Activated T-cell treated with anti-CD3 and anti-CD28 coated beads, Interleukin-2, amount 50 U/mL, for 24 hours (primary cell): ENCODE measurements at places on chromosomes 5 and 9.

- DNase-seq, result no peak
Observed at GRCh38 chr9:5832071-5832537, 813 bp downstream of the ERMP1 start.

GRCh38 chr9:89872426-89872912 lies 267.7 kb downstream of the GADD45G start:
- no peak for DNase-seq

DNA sequence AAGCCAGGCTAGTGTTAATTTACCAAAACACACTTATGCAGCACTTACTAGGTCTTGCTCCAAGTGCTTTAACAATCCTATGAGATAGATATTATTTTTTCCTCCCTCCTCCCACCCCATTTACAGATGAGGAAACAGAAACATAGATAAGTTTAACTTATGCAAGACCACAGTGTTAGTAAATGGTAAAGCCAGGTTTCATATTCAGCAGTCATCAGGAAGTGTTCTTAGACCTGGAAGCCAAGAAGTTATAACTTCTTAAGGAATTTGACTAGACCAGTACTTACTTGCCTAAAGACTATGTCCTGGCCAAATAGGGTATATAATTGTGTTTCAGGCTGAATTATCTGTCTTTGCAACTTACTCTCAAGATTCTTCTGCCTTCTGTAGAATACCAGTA lies 15.9 kb downstream of the ABHD17B start:
- no peak for DNase-seq

DNA sequence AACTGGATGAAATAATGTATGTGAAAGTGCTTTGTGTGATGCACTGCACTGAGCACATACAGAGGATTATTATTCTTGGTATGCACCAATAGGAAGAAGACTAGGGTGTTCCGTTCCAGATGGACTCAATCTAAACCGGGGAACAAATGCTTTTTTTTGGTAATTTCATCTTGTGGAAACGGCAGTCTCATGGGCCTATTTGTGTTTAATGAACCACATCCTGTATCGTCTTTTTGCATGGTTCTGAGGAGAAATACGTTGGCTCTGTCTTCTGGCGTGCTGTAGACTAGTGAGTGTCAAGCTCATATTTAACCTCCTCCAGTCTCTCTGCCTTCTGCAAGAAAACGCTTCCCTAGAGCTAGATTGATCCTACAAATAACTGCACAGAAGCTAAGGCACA lies 30.0 kb downstream of the TRIM32 start:
- no peak for DNase-seq

DNA sequence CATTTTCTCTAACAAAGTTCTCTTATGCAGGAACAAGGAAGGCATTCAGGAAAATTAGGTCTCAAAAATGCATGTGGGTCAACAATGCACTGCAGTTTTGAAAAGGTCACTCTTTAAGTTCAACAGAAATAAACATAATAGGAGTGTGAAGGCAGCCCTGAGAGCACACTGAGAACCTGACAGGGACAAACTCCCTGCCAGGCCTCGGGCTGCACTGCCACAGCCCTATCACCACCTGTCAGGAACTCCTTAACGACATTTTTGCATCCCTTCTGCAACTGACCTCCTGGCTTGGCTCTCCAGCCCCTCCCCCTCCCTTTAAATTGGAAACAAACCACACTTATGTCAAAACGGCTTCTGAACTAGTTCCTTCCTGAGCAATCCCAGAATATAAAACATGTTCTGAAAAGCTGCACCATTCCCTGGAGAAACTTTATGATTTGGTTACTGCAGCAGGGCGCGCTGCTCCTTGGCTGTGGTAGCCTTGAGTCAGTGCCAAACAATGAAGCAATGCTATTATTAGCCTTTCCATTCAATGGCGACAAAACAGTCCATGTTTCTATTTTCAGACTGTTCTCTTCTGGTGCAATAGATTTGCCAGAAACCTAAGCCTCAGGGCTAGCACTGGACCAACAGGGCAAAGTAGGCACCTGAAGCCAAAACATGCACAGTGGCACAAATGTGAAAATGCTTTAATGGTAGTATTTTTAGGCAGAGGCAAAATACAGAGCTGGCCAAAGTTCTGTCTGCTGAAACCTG lies 160.1 kb upstream of the ZNF608 start:
- DNase-seq, result no peak

DNA sequence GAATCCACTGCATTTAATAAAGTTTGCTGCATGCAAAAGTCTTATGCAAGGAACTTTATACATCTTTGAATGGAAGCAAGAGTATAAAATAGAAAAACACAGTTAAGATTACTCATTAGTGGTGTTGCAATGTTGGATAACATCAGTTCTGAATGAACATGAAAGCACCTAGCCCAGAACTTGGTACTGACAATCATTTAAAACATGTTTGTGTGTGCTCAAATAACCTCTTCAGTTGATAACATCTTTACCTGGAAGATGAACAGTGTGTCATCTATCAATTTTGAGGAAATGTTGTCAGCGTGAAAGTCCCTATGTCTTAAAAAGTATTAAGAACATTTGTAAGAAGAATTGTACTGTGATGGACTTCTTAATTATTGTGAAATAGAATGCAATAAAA lies 370.4 kb upstream of the GRAMD2B start:
- DNase-seq, result no peak

DNA sequence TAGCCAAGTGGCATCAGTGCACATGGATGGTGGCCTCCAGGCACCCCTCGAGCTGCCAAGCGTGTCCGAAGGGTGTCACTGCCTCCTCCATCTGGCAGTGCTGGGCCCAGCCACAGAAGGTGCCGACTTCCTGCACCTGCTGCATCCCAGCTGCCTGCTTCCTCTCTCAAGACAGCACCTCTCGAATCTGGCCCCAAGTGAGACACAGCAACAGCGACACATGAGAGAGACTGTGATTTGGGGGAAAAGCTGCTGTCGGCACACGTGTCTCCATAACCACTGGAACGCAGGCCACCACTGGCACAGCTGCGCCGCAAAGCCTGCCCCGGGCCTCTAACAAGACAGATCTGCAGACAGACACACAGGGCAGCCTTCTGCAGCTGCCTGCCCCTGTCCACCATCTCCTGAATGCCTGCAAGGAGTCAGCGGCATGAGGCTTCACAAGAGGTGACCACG lies 8.8 kb downstream of the CLPTM1L start:
- no peak for DNase-seq

DNA sequence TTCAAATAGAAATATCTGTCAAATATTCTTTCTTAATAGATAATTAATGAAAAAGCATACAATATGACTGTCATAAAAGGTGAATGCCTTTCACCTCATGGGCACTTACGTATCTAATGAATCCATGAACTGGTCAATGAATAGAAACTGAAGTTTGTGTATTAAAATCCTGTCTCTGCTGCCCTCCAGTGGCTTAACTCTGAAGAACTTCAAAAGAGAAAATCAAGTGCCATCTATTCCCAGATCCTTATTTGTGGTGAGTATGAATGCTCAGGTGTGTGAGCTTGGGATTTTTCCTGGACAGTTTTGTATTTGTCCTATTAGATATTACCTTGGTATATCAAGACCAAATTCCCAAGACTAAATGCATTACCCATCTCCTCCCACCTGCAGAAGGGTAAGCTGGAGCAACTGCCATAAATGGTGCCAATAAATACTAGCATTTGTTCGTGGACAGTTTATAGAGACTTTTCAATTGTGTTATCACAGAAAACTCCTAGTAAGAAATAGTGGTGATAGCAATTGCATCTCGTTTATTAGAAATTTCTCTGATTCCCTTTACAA lies 44.0 kb upstream of the SVEP1 start:
- no peak for DNase-seq

DNA sequence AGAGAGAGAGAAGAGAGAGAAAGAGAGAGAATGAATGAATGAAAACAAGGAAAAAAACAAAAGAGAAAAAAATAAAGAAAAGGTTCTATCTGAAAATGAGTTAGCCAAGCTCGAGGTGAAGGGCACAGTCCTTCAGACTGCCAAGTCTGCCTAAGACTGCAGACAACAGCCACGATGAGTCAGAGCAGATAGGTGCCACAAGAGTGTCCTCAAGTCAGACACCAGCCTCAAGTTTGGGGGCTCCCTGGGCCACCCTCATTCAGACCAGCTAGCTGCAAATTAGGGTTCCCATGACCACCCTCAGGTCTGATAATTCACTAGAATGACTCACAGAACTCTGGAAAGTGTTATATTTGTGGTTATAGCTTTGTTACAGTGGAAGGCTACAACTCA lies 13.9 kb upstream of the HABP4 start:
- DNase-seq, result no peak

DNA sequence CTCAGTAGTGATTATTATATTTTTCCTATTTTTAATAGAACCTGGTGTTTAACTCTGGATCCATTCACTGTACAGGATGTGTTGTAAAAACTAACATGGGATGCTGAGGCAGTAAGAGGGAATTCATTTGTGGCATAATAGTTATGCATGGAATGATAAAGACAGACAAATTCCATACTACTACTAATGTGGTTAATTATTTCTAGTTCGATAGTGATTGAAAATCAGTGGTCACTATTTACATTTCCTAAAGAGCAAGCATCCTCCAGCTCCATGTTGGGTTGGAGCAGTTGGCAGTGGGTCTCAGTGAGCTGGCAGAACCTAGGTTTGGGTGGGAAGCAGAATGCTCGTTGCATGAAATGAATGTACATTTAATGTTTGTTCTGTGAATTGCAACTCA lies 122.6 kb downstream of the SAXO1 start:
- DNase-seq, result no peak
